ENCODE measurements at places on chromosomes 7 and 10. TPM values are rescaled to one million over a fixed set of nuclear protein-coding genes. Genes with fewer than 3 reads are reported as not detected.

- DNase-seq, result peak; percentile 37
These were observed 66.4 kb downstream of the EXOC6 start for GRCh38 chr10:92914478-92915325.

- DNase-seq, result no peak
These were observed 51.6 kb downstream of the ARMH3 start for GRCh38 chr10:102004376-102004775.

DNA sequence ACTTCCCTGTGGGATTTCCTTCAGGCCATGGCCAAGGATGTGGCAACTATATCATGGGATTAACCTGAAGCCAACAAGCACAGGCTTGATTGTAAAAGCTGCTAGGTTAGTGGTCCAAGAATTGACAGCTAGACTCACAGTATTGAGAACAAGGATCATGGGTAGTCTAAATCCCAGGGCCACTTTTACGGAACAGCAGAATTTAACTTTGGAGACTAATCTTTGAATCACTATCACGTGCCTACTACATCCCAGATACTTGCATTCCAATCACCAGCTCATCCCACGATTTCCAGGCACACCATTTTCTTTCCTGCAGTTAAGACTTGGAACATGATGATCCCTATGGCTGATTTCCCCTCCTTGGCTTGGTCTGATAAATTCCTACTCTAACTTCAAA is 65.6 kb upstream of the ADO start:
- DNase-seq, result no peak

DNA sequence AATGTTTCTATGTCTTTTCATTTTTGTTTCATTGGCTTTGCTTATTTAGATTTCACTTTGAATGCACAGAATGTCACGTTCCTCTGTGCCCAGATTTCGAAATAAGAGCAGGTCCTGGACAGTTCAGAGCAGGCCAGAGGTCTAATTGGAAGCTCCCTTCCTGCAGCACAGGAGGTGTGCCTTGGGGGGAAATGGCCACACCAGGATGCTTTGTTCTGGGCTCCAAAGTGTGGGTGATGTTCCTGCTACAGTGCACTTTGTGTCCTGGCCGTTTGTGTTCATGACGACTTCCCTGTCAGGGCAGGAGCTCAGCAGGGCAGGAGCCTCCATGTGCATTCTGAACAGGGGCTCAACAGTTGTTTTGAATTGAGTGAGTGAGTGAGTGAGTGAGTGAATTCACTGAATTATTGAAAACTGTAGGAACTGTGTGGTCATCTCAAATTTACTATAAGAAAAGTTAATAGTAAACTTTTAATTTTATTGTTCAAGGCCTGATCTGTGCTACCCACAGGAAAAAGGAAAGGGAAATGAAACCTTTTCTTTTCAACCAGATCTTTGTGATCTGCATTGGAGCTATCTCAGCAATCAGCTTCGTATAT is 109.5 kb upstream of the GJD4 start:
- DNase-seq, result no peak

- DNase-seq, result no peak
These were observed 108.1 kb downstream of the CCDC71L start for GRCh38 chr7:106552645-106553445.

DNA sequence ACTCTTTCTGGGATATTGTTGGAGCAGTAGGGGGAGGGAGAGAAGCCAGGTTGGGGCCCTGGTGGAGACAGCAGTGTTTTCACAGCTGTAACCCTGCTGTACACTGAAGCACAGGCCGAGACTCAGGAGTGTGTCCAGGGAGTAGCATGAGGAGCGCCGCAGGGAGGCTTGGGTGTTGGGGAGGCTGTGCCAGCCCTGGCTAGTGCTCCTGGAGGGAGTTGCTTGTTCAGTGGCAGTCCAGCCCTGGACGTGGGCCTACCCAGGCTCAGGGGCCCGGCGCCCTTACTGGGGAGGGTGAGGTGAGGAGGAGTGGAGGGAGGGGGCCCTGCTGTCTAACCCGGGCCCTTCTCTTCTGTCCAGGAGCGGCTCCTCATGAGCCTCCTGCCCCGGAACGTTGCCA is 35.9 kb downstream of the ADCY1 start:
- DNase-seq, result no peak

DNA sequence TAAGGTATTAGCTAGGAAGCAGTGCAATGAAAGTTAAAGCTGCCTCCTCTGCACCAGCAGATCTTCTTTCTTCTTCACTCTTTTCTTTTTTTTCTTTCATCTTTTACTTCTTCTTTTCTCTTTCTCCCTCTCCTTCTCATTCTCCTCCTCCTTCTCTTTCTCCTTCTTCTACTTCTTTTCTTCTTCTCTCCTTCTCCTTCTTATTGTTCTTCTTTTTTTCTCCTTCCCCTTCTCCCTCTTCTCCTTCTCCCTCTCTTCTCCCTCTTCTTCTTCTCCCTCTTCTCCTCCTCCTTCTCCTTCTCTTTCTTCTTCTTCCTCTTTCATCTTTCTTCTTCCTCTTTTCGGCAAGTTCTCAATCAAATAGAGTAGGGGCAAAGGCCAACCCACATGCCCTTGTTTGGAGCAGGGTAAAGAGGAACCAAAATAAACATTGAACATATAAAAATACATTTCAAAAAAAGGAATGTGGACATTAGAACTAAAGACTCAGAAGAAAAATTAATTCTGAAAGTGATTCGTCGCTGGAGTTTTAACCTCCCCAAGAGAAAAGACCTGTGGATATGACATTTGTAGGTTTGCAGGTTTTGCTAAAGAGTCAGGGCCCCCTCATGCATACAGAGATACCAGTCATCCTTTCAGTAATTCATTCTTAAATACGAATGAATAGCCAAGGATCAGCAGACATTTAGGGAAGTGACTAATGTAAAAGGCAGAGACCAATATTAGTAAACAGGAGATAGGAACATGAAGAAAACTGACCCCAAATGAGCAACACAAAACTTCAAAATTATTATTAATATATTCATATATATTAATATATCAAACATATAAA is 93.0 kb upstream of the RSU1 start:
- DNase-seq, result no peak

GRCh38 chr7:74401137-74401859 is 52.4 kb upstream of the GTF2IRD1 start:
- DNase-seq, result peak; percentile 51

DNA sequence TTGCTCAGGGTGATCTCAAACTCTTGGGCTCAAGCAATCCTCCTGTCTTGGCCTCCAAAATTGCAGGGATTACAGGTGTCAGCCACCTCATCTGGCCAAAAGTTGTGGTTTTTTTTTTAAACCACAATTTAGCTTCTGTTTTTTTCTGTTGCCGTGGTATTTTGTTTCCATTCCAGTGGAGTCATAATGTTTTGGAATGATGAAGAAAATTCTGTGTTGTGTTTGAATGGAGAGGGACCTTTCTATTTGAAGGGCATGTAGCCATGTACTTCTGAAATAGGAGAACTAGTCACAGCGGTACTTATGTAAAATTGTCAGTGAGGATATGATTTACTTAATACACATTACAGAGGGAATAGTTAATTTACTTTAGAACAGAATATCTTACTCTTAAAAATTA is 201.3 kb downstream of the ARL4A start:
- DNase-seq, result no peak

DNA sequence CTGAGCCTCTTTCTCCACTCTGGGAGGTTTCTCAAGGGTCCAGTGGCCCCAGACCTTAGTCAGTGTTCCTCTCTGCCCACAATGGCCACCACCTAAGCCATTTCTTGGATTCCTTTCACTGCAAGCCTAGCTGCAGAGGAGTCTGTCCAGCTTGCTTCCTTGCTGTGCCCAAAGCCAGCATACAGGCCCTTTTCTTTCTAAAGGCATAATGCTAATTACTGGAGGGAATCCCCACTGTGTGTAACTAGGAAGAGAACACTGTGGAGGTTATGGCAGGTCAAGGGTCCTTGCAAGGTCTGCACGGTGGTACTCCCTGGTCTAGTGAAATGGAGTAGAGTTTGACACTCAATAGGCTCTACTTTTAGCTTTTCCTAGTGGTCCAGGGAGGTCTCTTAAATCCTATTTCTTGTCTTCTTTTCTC is 70.4 kb upstream of the CC2D2B start:
- DNase-seq, result no peak

Gene ELOVL3
- 0.88 TPM for total RNA-seq

DNA sequence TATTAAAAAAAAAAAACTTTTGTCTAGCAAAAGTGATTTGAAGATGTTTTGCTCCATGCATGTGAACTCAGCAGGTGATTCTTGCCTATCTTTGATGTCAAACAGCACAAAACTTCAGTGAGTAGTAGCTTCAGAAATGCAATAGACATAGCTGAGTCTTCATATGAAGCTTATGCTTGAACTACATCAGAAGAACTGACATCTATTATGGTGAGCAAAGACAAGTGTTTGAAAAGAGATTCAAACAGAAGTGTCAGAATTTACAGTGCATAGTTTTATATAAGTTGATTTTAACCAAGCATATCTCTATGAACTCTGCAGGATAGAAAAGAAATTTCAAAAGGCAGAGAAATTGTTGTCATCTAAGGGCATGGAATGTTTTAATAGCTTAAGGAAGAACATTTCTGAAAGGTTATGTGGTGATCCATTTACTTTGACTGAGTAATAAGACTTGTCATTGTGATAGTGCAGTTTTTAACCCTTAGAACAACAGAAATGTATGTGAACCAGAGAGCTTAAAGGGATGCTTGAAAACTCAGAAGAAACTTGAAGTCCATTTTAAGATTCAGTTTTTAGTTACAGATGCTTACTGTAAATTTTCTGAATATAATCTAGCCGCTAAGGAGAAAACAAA is 351.4 kb downstream of the MDFIC start:
- no peak for DNase-seq

DNA sequence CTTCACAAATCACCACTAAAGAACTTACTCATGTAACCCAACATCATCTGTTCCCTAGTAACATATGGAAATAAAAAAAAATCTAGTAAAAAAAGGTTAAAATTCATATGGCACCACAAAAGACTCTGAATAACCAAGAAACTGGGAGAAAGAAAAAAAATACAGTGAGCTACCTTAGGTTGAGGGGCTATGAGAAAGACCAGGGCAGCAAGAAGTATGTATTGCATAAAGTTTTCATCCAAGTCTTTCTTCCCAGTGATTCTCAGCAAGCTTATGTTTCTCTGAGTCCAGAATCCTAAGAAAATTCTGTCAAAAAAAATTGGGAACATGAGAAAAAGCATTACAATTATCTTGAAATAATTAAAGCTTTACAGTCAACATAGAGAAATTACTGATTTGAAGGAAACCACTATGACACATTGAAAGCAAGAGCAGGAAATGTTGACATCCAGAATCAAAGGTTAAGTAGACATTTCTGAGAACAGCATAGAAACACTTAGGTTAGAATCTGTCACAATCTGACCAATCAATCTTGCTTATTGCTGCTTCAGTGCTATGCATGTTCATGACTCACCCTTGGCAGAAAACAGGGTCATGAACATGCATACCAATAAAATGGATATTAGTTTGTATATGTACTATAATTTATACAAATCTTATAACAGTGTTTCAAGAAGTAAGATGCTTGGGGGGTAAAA is 494.0 kb upstream of the POT1 start:
- peak; percentile 68 for DNase-seq

Gene TMEM229A
- not detected for total RNA-seq

GRCh38 chr7:88344956-88345832 is 38.5 kb upstream of the STEAP4 start:
- DNase-seq, result no peak

- no peak for DNase-seq
These were observed 210.7 kb upstream of the GNAI1 start for GRCh38 chr7:79923953-79924352.

- DNase-seq, result no peak
These were observed 303.1 kb upstream of the IMMP2L start for GRCh38 chr7:111865430-111865829.

Gene AMPH
- not detected for total RNA-seq

- peak; percentile 79 for DNase-seq
These were observed 305.3 kb upstream of the NFE2L3 start for GRCh38 chr7:25846722-25847121.

DNA sequence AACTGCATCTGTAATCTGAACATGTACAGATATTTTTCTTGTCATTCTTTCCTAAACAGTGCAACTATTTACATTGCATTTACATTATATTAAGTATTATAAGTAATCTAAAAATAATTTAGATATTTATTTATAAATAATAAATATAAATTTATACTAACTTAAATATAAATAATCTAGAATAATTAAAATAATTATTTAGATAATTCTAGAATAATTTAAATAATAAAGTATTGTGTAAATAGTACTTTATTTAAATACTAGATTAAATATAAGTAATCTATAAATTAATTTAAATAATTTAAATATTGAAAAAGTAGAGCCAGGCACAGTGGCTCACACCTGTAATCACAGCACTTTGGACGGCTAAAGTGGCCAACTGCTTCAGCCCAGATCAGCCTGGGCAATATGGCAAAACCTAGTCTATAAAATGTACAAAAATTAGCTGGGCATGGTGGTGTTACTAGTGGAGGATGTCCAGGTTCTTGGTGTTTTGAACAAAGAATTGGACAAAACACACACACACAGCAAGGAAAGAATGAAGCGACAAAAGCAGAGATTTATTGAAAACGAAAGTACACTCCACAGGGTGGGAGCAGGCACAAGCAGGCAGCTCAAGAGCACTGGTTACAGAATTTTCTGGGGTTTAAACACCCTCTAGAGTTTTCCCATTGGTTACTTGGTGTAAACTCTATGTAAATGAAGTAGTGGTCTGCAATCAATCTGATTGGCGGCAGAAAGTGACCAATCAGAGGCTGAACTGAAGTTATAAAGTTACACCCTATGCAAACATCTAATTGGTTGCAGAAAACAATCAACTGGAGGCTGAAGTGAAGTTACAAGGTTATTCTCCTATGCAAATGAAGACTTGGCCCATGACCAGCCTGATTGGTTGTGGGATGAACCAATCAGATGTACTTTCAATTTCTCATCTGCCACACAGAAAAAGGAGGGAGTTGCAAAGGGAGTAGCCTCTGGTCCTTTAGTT is 100.2 kb upstream of the SP4 start:
- no peak for DNase-seq

DNA sequence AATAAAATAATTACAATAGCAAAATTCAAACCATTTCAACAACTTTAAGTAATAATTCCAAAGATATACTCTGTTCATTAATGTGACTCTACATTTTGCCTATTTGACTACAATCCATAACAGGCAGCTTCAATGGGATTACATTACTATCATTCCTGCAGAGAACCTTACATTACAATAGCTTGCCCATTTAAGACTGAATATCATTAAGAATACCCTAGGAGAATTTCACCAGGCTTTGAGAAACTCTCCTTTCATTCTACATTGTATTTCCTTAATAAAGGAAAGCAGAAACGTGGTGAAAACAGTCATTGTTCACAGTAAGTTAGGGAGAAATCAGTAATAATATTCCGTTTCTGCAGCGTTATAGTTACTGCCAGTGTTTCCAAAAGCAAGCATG is 209.5 kb downstream of the GLI3 start:
- DNase-seq, result no peak

Gene ODAD2
- total RNA-seq, result not detected
